ENCODE measurements at places on chromosomes 3 and 15. TPM values are rescaled to one million over a fixed set of nuclear protein-coding genes. Genes with fewer than 3 reads are reported as not detected.

The PRRT3 gene
- 1.5 TPM for total RNA-seq

The SLC9C1 gene
- 1.9 TPM for total RNA-seq

The WDR49 gene
- total RNA-seq, result 1.4 TPM

The CYFIP1 gene
- total RNA-seq, result 26.1 TPM

The MYO5C gene
- total RNA-seq, result 1.5 TPM

The CA12 gene
- 0.11 TPM for total RNA-seq

The TM4SF18 gene
- total RNA-seq, result 10.3 TPM

The EMC7 gene
- total RNA-seq, result 67.5 TPM

The AVEN gene
- total RNA-seq, result 30.6 TPM

The LRRK1 gene
- 4.6 TPM for total RNA-seq

GRCh38 chr3:107846279-107846852, 244.5 kb downstream of the CD47 start:
- peak; percentile 70 for DNase-seq

GRCh38 chr15:62942428-62942827, 100.1 kb upstream of the TPM1 start:
- DNase-seq, result no peak

- no peak for DNase-seq
These were observed 10.3 kb downstream of the ALG1L2 start for GRCh38 chr3:130091958-130092357.

- DNase-seq, result peak; percentile 26
These were observed 40.0 kb downstream of the FMN1 start for GRCh38 chr15:33154351-33155166.

GRCh38 chr3:127762077-127762786, 60.1 kb downstream of the MGLL start:
- DNase-seq, result no peak

DNA sequence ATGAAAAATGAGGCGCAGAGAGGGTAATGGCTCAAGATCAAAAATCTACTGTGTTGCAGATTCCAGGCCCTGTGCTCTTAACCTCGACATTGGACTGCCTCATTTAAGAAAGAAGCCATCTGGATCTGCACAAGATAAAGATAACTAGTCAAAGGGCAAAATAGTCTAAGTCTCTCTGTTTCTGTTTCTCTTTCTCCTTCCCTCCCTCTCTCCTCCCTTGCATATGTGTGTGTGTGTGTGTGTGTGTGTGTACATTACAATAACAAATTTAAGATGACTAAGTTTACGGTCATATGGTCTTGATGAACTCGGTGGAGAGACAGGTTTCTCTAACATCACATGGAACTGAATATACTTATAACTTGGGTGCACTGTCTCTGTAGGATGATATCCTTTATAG, 69.2 kb downstream of the MEIS2 start:
- DNase-seq, result no peak

GRCh38 chr15:70171256-70171886, 73.7 kb upstream of the TLE3 start:
- DNase-seq, result no peak

GRCh38 chr3:43710607-43711006, 19.9 kb downstream of the ABHD5 start:
- DNase-seq, result no peak

DNA sequence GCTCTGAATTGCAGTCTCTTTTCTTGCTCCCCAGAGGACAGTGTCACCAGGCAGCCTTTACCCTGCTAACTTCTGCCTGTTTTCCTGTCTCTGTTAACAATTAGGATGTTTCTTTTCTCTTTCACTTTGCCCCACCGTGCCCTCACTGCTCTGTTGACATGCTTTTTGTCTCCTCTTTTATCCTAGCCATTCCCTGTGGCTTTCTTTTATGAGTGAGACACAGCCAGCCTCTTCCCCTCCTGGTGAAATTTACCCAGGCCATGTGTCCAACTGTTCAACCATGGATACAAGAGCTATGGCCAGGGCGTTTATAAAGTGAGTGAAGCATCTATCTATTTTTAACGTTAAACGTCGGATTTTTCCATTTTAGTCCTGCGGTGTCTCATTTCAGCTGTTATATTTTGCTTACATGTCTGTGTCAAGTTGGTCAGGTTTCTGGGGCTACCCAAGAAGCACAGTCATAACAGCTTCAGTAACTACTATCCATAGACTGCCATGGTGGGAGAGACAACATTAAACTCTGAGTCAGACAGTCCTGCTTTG, 443.2 kb upstream of the AZI2 start:
- no peak for DNase-seq

GRCh38 chr15:32828507-32829186, 110.8 kb downstream of the GREM1 start:
- DNase-seq, result no peak

DNA sequence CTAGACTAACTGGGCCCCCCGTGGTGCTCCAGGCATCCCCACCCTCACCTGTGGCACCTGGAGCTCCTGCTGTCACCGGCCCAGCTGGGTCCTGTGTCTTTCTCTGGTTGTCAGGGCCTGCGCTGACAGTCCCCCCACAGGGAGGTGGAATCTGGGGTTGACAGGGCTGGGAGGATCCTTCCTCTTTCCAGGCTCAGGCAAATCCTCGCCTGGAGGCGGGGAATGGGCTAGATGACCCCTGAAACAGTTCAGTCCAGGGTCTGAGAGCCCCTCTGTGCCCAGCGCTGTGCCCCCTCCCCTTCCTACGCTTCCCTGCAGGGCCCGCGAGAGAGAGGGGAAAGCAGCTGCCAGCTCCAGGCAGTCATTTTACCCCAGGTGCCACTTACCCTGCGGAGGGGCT, 50.1 kb upstream of the MCF2L2 start:
- DNase-seq, result no peak

DNA sequence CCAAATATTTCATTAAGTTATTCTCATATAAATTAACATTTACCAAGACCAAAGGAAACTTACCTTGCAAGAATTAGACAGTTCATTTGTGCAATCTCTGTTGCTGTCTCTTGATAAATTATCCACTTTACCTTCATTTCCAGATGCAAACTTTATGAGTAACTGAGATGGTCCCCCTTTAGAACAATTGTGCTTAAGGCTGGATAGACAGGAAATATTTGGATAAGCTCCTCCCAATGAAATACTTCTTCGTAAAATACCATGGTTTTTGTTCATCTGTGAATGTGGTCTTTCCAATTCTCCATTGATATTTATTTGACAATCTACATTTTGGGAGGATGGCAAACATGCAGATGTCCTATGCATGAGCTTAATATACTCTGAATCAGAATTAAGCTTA, 78.2 kb downstream of the NEDD4 start:
- no peak for DNase-seq

DNA sequence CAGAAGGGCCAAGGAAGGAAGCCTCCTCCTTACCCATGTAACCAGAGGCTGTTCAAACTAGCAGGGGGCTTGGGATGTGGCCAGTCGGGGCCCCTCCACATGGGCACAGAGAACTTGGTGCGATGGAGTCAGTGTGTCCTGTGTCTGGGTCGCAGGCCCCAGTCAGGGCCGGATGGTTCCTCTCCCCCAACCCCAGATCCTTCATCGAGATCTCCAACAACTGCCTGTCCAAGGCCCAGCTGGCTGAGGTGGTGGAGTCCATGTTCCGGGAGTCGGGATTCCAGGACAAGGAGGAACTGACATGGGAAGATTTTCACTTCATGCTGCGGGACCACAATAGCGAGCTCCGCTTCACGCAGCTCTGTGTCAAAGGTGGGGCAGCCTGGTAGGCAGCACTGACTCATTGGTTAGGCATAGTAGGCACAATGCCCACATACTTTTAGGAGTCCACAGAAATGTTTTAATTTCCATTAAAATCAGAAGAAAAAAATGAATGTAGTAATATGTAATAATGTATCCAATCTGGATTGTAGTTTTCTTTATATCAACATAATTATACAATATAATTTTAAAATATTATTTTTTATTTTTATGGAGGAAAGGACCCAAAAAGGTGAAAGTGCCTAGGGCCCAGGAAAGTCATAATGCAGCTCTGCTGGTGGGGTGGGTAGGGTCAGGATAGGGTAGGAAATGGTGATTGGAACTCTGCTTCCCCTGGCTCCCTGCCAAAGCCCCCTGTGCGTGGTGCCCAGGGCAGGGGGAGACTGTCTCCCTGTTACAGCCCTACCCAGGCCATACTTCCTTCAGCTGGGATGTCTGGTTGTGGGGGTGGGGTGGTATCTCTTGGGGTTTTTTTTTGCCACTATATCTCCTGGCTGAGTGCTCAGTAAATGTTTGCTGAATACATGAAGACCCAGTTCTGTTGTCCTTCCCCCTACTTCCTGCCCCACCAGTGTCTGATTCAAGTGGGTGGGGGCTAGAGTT, 18.6 kb downstream of the DUOX1 start:
- DNase-seq, result no peak

GRCh38 chr3:95280711-95281352, 1218.0 kb downstream of the NSUN3 start:
- DNase-seq, result no peak

GRCh38 chr3:147411238-147411814, 2.2 kb downstream of the ZIC1 start:
- no peak for DNase-seq

All from heart right ventricle (tissue), 16 donors.